ENCODE measurements at places on chromosomes 6 and 20.

GRCh38 chr20:24816907-24817306, 132.2 kb upstream of the CST7 start:
- DNase-seq, result no peak

DNA sequence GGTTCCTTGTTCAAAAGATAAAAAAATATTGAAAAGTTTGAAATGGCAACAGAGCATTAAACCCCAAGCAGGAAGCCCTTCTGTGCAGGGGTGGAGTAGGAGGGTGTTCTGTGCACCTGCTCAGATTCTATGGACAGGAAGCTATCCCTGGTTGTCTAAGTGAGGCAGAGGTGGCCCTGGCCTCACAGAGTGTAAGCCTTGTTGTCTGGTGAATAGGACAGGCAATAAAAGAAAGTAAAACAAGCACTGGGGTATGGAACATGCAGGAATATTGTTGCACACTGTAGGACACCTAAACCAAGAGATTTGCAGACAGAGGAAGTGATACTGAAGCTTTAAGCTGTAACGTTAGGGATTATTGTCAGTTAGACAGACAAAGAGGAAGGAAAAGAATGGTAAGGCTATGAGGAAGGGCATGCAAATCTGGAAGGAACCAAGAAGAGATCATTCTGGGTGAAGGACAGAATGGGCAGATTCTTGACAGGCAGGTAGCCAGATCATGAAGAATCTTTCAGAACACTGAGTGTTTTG, 66.8 kb downstream of the TBC1D7 start:
- no peak for DNase-seq

- DNase-seq, result no peak
These were observed 4.2 kb downstream of the PROKR2 start for GRCh38 chr20:5312518-5312917.

DNA sequence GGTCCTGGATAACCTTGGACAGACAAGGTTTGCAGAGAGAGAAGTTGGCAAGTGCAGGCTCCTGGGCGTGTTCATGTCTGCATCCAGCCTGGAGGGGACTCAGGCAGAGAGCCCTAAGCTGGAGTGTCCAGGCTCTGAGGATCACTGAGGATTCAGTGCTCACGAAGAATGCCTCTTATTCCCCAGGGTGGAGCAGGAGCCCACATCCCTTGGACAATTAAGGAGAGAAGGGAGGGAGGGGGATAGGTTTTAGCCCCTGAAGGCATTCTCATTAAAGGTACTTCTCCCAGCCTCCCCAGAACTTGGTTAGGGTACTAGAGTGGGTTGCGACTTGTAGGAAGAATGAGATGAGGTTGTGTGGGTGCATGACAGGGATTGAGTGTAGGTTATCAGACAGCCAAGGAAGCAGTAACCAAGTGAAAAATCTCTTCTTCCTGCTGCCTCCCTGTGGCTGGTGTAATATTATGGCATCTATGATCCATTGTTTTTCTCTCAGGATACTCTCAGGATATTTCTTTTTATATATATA, 680 bp downstream of the HLA-DPB1 start:
- no peak for DNase-seq

Measured in NCI-H1417 treated with DMSO at 0.1 percent for 48 hours (cell line).